ENCODE measurements at places on chromosomes 7 and 10. TPM values are rescaled to one million over a fixed set of nuclear protein-coding genes. Genes with fewer than 3 reads are reported as not detected.

AMPH gene
- total RNA-seq = 15.9 TPM

DNA sequence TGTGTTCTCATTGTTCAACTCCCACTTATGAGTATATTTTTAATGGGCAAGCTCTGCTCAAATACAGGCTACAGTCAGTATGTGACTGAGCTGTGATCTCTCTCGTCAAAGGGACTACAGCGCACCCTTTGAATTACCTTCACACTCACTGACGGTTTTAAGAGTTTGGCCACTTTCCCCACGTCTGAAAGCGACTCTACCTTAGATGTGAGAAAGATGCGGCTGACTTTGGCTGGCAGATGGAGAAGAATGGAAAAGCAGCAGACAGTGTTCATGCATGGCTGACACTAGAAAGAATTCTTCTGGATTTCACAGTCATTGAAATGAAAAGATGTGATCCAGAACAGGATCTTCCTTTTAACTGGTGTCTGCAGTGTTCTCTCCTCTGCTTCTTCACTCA is 2.0 kb upstream of the ATRNL1 start:
- DNase-seq = no peak

- no peak for DNase-seq
These were observed 41.2 kb downstream of the CALML3 start for GRCh38 chr10:5565671-5566581.

GRCh38 chr10:58817201-58817846 is 304.7 kb downstream of the BICC1 start:
- DNase-seq = no peak

FANK1 gene
- 3.0 TPM for total RNA-seq

GRCh38 chr10:110461530-110461929 is 36.2 kb upstream of the DUSP5 start:
- DNase-seq = no peak

MYL10 gene
- total RNA-seq = not detected

PLPP4 gene
- not detected for total RNA-seq

ARPC1A gene
- 130 TPM for total RNA-seq

- DNase-seq = no peak
These were observed 39.3 kb downstream of the RBM17 start for GRCh38 chr10:6128087-6128486.

GRCh38 chr10:31422634-31423033 is 103.6 kb downstream of the ZEB1 start:
- DNase-seq = no peak

DNA sequence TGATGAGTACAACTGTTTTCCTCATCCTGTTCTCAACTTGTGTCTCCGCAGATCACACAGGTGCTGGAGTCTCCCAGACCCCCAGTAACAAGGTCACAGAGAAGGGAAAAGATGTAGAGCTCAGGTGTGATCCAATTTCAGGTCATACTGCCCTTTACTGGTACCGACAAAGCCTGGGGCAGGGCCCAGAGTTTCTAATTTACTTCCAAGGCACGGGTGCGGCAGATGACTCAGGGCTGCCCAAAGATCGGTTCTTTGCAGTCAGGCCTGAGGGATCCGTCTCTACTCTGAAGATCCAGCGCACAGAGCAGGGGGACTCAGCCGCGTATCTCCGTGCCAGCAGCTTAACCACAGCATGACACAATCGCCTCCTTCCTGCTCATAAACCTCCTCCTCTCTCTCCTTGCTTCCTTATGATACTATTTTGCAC is 126.7 kb upstream of the PRSS58 start:
- DNase-seq = no peak

DNA sequence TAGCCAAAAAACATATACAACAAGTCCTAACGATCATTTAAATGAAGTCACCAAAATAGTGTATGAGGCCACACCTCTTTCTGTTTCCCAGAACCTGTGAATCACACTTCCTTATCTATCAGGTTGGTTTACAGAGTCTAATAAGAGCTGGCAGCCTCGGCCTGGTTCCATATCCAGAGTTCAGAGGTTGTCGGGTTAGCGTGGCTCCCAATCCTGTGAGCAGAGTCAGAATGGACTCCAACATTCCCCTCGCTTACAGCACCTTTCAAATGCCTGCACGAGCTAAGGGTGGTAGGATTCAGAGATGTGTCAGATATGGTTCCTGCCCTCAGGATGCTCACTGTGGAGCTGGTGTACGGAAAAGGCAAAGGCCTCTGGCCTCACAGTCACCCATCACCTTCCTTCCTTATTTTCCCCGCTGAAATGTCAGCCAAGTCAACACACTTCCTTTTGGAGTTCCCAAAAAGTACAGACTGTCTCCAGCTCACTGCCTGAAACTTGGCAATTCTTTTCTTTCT is 6.0 kb downstream of the IL15RA start:
- no peak for DNase-seq

DNA sequence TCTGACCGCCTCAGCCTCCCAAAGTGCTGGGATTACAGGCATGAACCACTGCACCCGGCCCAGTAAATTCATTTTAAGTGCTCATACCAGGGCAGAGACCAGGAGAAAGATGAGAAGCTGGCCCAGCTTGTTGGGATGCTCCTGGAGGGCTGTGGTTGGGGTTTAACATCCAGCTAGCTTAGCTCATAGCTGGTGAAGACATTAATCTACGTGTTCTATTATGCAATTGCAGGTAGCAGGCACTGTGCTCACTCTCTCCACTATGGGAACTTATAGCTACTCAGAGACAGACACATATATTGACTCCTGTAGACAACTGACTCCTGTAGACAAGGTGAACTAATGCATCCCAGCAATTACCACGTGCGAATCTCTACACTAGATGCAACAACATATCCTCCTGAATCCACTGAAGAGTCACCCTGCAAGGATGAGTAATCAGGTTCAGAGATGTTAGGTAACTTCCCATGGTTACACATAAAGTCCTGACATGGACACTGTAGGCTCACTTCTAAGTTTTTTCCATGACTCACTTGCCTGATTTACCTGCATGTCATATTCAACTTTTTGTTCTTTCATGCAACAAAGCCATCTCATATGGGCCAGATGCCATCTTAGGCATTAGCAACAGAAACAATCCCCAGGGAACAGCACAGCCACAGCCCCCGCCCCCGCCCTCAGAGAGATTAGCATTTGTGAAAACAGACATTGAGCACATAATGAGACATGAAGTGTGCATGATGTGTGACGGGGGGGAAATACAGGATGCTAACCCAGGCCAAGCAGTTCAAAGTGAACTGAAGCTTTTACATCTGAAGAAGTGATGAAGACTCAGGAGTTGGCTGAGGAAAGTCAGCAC is 37.2 kb downstream of the ERLIN1 start:
- DNase-seq = no peak

GRCh38 chr10:112774210-112774609 is 175.8 kb upstream of the TCF7L2 start:
- no peak for DNase-seq

- no peak for DNase-seq
These were observed 73.2 kb downstream of the AASS start for GRCh38 chr7:122070834-122071233.

- no peak for DNase-seq
These were observed 13.4 kb downstream of the BCCIP start for GRCh38 chr10:125836746-125837145.

- no peak for DNase-seq
These were observed 640.4 kb downstream of the LRMDA start for GRCh38 chr10:76071653-76072365.

HIP1 gene
- total RNA-seq = 51.2 TPM

IL2RA gene
- total RNA-seq = 0.69 TPM

DNA sequence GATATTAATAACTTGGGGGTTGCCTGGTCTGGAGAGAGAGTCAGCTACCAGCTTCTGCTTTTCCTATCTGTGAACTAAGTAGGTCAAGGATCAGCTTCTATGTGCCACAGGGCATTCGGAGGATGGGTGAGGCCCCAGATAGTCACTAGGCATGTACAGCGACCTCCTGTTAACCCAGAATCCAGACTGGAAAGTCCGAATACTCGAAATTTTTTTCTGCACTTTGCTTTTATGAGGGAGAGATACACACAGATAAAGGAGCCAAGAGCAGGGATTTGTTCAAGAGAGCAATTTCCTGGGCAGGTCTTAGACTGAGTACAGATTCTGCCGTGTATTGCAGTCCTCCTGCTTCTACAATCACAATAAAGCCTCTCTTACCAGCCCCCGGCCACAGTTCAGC is 54.2 kb downstream of the EMX2 start:
- no peak for DNase-seq

DNA sequence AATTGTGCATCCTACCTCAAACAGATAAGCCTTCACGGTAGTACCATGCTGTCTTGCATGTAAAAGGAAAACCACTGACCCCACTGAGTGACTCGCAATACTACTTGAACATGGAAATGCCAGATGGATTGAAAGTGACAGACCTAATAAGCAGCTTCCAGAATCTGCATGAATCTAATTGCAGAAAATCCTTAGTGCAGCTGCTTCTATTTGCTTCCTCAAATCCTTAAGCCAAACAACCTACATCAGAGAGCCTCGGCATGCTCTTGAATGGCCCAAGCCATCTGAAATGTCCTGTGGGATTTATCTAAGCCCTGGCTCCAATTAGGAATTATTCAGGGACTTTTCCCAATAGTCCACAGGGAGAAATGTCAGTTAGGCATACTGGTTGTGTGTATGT is 509.5 kb upstream of the CELF2 start:
- DNase-seq = no peak

SLC16A12 gene
- 0.72 TPM for total RNA-seq

- no peak for DNase-seq
These were observed 413 bp downstream of the PANK1 start for GRCh38 chr10:89644691-89644966.

DNA sequence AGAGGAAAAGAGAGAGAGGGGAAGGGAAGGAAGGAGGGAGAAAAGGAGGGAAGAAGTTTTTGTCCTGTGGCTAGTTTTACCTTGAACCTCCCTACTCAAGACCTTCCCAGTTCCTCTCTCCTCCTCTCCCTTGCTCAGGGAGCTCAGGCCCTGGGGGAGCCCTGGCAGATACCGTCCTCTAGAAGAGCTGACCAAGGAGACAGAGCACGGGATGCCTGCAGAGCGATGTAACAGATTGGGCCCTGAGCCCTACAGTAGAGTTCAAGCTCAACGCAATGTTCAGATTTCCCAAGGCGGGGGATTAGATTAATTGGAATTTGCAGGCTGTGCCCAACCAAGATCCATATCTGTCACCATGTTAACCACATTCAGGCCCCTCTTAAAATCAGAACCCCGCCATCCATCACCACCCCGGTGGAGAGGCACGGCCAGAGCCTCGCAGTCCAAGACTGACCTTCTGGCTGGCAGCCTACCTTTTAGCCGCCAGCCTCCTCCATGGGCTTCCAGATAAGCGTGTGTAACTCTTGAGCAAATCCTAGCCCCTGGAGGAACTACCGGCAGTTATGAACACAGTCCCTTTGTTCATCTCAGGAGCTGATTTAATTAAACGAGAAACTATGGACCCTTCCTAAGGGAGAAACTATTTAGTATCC is 70.6 kb downstream of the KCNMA1 start:
- DNase-seq = no peak

- DNase-seq = no peak
These were observed 15.9 kb downstream of the BZW2 start for GRCh38 chr7:16661924-16662323.

DNA sequence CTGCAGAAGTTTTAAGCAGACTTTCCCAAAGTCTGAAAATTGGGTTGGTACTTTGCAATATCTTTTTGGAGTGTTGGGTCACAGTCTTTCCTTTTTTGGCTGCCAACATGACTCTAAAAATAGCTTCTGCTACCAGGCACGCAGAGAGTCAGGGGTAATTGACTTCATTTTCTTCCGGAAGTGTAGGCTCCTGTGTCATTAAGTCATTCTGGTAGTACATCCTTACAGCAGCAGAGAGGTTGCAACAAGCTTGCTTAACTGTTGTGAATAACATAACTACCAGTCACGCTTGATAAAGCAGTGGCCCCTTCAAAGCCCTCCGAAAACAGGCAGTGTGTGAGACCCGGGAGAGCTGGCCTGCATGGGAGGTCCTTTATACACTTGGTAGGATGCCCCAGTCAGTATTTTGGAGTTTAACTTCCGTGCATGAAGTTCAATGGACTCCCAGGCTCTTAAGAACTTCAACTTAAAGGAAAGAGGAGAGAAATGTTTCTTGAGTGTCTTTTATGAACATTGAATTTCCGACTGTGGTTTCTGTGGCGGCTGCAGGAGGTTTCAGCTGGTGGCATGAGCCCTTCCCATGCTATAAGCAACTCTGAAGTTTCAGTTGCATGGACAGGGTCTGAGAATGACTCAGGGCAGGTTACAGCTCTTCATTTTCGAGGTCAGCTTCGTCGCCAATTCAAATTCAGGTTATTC is 310.7 kb downstream of the GALNT17 start:
- DNase-seq = no peak

- no peak for DNase-seq
These were observed 32.8 kb downstream of the PCGF5 start for GRCh38 chr10:91253300-91253699.

GRCh38 chr7:22591271-22591670 is 91.3 kb upstream of the STEAP1B start:
- DNase-seq = no peak

DNA sequence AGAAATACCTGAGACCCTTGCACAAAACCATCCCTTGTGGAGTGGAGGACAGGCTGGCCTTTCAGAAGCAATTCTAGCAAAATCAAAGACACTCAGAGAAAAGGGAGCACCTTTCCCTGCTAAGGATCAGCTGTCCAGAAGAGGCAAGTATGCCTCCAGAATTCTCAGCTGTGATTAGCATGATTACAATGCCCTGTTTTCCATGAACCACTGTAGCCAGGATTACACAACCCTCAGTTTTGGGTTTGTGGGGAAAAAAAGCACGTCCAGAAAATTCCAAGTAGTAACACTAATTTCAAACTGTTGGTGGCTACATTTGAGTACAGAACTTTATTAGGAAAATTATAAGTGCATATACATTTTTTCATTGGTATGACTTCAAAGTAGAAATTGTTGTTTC is 15.0 kb downstream of the CXCL12 start:
- no peak for DNase-seq

- no peak for DNase-seq
These were observed 82.2 kb downstream of the CUX1 start for GRCh38 chr7:101899616-101900015.

DNA sequence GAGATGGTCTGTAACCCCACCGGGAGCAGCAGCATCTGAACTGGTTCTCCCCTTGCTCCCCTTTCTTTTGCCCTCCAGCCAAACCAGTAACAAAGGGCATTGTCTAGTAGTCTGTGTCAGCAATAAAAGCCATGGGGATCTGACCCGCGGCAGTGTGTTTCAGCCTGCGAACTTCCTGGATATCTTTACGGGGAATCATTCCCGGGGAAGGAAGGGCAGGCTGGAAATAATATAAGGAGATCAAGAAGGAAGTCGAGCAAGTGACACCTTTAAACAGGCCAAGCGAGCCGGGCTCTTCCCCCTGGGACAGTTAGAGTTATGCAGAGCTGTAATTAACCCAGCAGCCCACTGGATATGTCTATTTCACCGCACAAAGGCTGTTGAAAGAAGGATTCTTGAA is 661.2 kb upstream of the GALNT17 start:
- DNase-seq = no peak

All from omental fat pad (tissue), 4 donors.